T-helper 17 cell (primary cell): ENCODE measurements at places on chromosomes 4 and X.

- H3K36me3 ChIP-seq, result peaks cover 9% of the 10 kb centered on the region
- peaks cover 27% of the 10 kb centered on the region for H3K4me1 ChIP-seq
- H3K27ac ChIP-seq, result peak overlapping the region; percentile 37
- H3K4me3 ChIP-seq, result no peak overlapping the region
These were observed 27.9 kb upstream of the MSMO1 start for GRCh38 chr4:165299399-165300060.

DNA sequence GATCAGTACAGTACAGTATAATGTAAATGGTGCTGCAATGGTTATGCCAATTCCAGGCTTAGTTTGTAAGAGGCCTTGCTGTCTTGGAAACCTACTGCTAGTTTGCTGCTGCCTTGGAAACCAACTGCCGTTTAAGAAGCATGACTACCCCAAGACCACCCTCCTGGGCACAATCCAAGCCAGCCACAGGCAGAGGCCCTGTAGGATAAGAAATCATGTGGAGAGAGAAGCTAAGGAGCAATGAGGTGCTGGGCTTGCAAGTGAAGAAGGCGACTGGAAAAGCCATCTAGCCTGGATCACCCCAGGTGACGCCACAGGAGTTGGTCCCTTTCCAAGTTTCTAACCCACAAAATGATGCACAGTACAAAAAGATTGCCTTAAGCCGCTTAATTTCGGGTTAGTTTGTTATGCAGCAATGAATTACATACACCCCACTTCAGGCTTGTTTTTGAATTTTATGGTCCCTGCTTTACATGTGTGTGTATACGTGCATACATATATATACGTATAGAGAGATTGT, 16.9 kb downstream of the ZFP42 start:
- H3K4me1 ChIP-seq, result no peaks in the 10 kb centered on the region
- DNase-seq, result no peak
- no peaks in the 10 kb centered on the region for H3K27me3 ChIP-seq

- peaks cover 5% of the 10 kb centered on the region for H3K4me1 ChIP-seq
- no peak overlapping the region for H3K4me3 ChIP-seq
- H3K27ac ChIP-seq, result no peak overlapping the region
- H3K27me3 ChIP-seq, result peaks cover 13% of the 10 kb centered on the region
These were observed 534.8 kb downstream of the IQCM start for GRCh38 chr4:149280806-149281205.

DNA sequence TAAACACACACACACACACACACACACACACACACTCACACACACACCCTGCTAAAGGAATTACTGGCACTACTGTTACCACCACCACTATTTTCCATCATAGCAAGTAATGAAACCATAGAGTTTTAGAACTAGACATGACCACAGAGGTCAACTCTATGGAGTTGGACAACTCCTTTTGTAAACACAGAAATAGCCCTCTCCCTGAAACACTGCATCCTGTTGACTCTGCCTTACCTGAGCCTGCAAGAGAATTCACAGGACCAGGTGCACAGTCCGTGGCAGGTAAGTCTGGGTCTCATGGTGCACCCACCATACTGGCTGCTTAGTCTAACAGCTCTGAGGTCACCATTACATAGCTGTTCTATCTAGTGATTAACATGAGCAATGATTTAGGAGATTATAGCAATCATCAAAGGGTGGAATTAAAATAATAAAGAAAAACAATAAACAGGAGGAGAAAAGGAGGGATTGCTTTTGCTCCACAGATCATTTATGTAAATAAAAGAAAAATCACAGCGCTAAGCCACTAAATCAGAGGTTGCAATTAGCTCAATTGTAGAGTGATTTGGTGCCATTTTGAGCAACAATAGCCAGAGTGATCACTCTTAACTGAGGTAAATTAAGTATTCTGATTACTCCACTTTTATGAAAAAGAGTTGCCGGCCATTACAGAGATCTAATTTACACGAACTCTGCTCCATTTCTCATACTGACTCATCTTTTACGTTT, 340.0 kb upstream of the RASGEF1B start:
- no peak for DNase-seq
- H3K4me3 ChIP-seq, result no peak overlapping the region
- H3K4me1 ChIP-seq, result peaks cover 4% of the 10 kb centered on the region

GRCh38 chrX:108722561-108722960, 13.8 kb downstream of the IRS4 start:
- DNase-seq, result no peak
- no peak overlapping the region for H3K27ac ChIP-seq
- H3K27me3 ChIP-seq, result no peaks in the 10 kb centered on the region
- H3K36me3 ChIP-seq, result no peaks in the 10 kb centered on the region
- no peak overlapping the region for H3K4me3 ChIP-seq

DNA sequence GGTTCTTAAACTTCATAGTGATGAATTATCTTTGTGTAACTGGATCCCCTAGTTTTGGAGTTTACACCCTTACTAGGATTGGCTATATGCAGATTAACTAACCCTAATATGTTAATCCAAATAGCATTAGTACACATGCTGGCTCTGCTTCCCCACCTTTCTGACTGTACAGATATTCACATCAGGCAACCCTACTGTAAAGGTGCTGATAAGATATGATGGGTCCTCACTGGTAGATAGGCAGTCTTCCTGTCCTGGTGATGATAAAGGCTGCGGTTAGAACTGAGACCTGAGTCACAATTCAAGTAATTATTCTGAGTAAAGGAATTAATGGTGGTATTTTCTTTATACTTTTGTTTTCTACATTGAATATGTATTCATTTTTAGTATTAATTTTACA, 118.6 kb downstream of the COL4A5 start:
- H3K36me3 ChIP-seq, result no peaks in the 10 kb centered on the region
- H3K4me1 ChIP-seq, result no peaks in the 10 kb centered on the region
- no peak for DNase-seq
- H3K27ac ChIP-seq, result no peak overlapping the region
- H3K4me3 ChIP-seq, result no peak overlapping the region

DNA sequence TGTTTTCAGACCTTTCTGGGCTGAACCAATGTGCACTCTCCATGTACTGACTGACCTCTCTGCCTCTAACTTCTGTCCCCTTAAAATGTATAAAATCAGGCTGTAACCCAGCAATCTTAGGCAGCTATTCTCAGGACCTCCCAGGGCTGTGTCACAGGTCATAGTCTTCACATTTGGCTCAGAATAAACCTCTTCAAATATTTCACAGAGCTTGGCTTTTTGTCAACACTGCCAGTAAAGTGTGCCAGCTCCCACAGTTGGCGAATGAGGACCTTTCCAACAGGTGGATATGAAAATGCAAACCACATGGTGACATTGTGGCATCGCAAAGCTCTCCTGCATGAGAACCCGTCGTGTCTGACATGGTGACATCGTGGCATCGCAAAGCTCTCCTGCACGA, 76.4 kb downstream of the ACOX3 start:
- H3K27ac ChIP-seq, result no peak overlapping the region
- H3K27me3 ChIP-seq, result peaks cover 6% of the 10 kb centered on the region
- no peaks in the 10 kb centered on the region for H3K4me1 ChIP-seq
- no peak overlapping the region for H3K4me3 ChIP-seq
- peaks cover 2% of the 10 kb centered on the region for H3K36me3 ChIP-seq

- H3K27ac ChIP-seq, result no peak overlapping the region
- H3K4me1 ChIP-seq, result no peaks in the 10 kb centered on the region
- no peak overlapping the region for H3K4me3 ChIP-seq
- no peaks in the 10 kb centered on the region for H3K27me3 ChIP-seq
- no peaks in the 10 kb centered on the region for H3K36me3 ChIP-seq
- no peak for DNase-seq
These were observed 978.3 kb upstream of the GRID2 start for GRCh38 chr4:91325495-91325894.

GRCh38 chr4:108889696-108890483, 127.0 kb upstream of the ETNPPL start:
- H3K27ac ChIP-seq, result no peak overlapping the region
- no peaks in the 10 kb centered on the region for H3K36me3 ChIP-seq
- H3K4me3 ChIP-seq, result no peak overlapping the region
- no peak for DNase-seq
- no peaks in the 10 kb centered on the region for H3K4me1 ChIP-seq

DNA sequence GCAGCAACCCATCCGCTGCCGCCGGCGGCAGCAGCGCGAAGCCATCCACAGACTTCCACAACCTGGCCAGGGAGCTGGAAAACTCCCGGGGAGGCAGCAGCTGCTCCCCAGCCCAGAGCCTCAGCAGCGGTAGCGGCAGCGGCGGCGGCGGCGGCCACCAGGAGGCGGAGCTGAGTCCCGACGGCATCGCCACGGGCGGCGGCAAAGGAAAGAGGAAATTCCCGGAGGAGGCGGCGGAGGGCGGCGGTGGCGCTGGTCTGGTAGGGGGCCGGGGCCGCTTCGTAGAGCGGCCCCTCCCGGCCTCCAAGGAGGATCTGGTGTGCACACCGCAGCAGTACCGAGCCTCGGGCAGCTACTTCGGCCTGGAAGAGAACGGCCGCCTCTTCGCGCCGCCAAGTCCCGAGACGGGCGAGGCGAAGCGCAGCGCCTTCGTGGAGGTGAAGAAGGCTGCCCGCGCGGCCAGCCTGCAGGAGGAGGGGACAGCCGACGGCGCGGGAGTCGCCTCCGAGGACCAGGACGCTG, 4.9 kb downstream of the PRDM8 start:
- H3K4me3 ChIP-seq, result peak overlapping the region; percentile 85
- H3K27me3 ChIP-seq, result peaks cover 10% of the 10 kb centered on the region
- peak overlapping the region; percentile 77 for H3K27ac ChIP-seq
- H3K4me1 ChIP-seq, result peaks cover 21% of the 10 kb centered on the region
- H3K36me3 ChIP-seq, result peaks cover 6% of the 10 kb centered on the region

- DNase-seq, result no peak
- H3K36me3 ChIP-seq, result no peaks in the 10 kb centered on the region
- no peaks in the 10 kb centered on the region for H3K27me3 ChIP-seq
- H3K4me1 ChIP-seq, result no peaks in the 10 kb centered on the region
These were observed 143.8 kb upstream of the DGKK start for GRCh38 chrX:50614460-50614859.

DNA sequence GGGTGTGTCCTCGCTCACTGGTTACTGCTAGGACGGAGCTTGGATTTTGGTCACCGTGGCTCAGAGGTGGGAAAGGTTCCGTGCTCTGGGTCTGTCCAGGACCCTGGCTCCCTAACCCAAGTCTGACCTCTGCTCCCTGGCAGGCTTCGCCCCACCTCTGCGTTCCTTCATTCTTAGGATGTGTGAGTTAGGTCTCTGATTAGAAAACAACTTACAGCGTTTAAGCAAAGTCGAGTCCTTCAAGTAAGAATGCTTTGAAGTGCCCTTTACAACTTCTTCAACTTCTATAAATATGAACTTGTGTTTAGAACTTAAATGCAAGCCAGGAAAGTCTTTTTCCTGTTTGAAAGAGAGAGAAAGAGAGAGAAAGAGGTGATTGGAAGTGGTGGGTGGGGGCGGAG, 891 bp downstream of the TLR2 start:
- peaks cover 13% of the 10 kb centered on the region for H3K4me1 ChIP-seq
- DNase-seq, result no peak
- H3K27me3 ChIP-seq, result peaks cover 22% of the 10 kb centered on the region
- peak overlapping the region; percentile 65 for H3K27ac ChIP-seq
- peaks cover 4% of the 10 kb centered on the region for H3K36me3 ChIP-seq
